ENCODE measurements at places on chromosomes 3 and 15.

DNA sequence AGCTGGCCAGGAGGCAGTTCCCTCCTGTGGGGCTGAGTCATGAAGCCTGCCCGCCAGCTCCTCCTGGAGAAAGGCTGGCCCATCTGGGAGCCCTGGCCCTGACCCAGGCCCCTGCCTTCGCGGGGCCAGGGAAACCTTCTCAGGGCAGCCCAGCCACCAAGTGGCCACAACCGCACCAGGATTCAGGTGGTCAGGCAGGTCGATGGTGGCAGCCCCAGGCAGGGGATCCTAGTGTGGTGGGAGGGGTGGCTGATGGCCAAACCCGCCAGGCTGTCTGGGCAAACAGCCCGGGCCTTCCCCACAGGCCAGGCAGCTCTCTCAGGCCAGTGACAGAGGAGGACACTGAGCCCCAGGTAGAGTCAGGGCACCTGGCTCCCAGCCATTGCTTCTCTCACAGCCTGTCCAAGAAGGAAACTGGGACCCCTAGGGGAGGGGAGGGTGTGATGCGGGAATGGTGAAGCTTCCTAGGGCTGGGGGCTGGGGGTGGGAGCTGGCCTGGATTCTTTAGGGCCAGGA is 1.2 kb downstream of the TWF2 start:
- DNase-seq = no peak

- DNase-seq = no peak
Observed at GRCh38 chr15:78120523-78120922, 10.7 kb downstream of the CIB2 start.

GRCh38 chr15:63677778-63678177 is 80.6 kb downstream of the FBXL22 start:
- no peak for DNase-seq

DNA sequence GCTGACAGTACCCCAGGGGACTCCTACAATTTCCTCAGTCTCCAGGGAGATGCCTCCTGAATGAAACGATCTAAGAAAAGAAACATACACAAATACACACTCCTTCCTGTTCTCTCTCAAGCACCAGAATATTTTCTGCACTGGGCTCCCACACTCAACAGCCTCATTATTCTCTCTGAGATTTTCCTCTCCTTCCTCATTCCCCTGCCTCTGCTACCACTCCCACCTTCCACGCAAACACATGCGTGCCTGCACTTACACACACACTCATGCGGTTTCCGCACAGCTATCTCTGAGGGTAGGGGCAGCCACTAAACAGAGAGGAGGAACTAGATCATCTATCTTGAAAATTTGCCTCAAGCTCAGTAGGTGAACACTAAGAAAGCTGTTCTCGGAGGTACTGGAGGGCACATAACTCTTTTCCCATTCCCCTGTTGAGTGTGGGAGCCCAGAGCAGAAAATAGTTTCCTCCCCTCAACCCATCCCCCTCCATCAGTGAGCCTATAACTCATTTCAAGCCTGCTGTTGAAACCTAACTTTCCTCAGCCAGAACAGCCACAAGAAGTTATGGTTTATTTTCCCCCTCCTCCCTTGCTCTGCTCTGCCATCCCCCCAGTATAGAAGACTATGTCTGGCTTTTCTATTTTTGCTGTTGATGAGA is 30.5 kb upstream of the TIPARP start:
- no peak for DNase-seq

DNA sequence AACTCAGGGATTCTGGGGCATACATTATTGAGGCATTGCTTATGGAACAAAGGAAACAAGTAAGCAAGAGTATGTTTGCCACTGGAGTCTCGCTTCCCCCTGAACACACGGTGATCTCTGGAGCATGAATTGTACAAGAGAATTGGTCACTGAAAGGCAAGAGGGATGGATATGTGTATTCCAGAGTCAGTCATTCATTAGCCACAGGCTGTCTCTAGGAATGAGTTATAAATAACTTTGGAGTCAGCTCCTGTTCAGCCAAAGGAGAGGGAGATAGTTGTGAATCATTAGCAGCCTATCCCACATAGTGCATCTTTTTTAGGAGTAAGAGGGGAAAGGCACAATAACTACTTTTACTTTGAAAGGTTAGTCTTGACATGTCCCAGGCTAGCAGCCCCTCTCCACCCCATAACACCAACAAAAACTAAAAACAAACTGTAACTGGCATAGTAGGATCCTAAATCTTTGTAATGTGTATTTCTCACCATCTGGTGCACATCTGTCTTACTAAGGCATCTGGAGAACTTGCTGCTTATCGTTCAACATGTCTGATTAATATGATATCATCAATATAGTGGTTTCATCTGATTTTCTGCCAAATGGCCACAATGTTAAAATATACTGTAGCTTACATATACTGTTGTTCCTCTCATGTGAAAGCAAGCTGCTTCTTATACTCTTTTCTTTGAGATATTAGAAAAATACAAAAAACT is 462.2 kb downstream of the GRM7 start:
- DNase-seq = no peak

GRCh38 chr15:87949151-87949574 is 307.4 kb downstream of the NTRK3 start:
- DNase-seq = no peak
